ENCODE measurements at places on chromosomes 5 and 9. TPM values are rescaled to one million over a fixed set of nuclear protein-coding genes. Genes with fewer than 3 reads are reported as not detected.
A peak's percentile ranks its signal among the peaks of the same experiment; 100 is the strongest.

DNA sequence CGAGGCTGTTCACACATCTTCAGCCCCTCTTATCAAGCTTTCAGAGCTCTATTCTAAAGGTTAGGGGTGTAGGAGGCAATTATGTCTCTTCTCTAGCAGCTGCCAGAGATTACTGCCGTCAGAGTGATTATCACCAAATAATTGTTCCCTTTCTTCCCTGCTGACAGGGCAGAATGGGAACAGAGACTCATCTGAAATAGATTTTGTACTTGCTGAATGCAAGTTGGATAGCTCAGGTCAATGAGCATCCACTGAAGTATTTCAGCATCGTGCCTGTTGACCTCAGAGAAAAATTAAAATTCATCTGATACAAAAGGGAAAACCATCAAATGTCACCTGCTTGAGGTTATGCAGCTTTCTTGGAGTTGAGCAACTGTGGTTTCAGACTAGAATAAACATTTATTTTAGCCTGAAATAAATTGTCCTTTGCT, 213.7 kb upstream of the MAP3K1 start:
- no peak overlapping the region for H3K27ac ChIP-seq
- DNase-seq = no peak
- H3K4me3 ChIP-seq = no peak overlapping the region
- H3K27me3 ChIP-seq = no peaks in the 10 kb centered on the region

DNA sequence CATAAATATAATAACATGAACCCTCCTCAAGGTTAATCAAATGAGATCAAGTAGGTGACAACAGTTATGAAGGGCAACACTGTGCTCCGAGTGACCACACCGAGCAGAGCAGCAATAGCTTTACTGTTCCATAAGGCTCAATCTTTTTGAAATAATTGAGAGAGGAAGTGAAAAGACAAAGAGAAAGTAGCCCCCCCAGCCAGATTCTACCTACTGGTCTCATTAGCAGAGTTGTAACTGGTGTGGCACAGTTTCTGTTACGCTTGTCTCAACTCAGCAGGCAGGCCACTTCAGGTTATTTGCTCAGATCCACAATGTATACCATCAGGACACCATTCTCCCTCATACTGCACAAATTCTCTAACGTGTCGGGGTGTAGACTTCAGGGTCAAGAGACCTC, 14.0 kb downstream of the PRUNE2 start:
- no peaks in the 10 kb centered on the region for H3K36me3 ChIP-seq
- no peak for DNase-seq
- no peak overlapping the region for H3K27ac ChIP-seq
- H3K27me3 ChIP-seq = peaks cover 6% of the 10 kb centered on the region

DNA sequence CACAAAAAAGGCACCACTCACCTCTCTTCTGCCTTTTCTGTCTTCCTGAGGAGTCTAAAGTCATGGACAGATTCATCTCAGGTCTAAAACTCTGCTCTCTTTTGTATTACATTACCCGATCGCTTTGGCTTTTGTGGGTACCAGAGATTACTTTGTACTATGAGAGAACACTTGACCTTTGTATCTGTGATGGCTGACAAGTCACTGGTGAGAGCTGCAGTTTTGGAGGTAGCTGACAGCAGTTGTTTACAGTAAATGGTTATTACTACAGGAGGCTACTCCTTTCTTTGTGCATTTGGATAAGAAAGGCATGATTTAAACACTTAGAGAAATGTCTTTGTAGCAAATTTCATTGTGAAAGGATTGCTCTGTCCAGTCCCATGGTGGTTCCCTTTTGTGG, 307.3 kb downstream of the FBXL17 start:
- H3K27ac ChIP-seq = no peak overlapping the region
- no peak for DNase-seq
- H3K4me3 ChIP-seq = no peak overlapping the region
- no peaks in the 10 kb centered on the region for H3K27me3 ChIP-seq
- H3K36me3 ChIP-seq = no peaks in the 10 kb centered on the region

- H3K27ac ChIP-seq = peak overlapping the region; percentile 68
- H3K4me1 ChIP-seq = peaks cover 18% of the 10 kb centered on the region
- H3K4me3 ChIP-seq = no peak overlapping the region
- no peaks in the 10 kb centered on the region for H3K36me3 ChIP-seq
Measured at GRCh38 chr9:130331573-130331972, 66.0 kb downstream of the HMCN2 start.

GRCh38 chr5:61689153-61689846, 357.2 kb downstream of the ZSWIM6 start:
- peaks cover 3% of the 10 kb centered on the region for H3K4me1 ChIP-seq
- H3K27me3 ChIP-seq = no peaks in the 10 kb centered on the region
- H3K36me3 ChIP-seq = no peaks in the 10 kb centered on the region
- no peak overlapping the region for H3K4me3 ChIP-seq
- H3K27ac ChIP-seq = no peak overlapping the region

GRCh38 chr5:152147286-152147685, 222.6 kb upstream of the GLRA1 start:
- H3K36me3 ChIP-seq = no peaks in the 10 kb centered on the region
- no peak for DNase-seq
- no peak overlapping the region for H3K27ac ChIP-seq
- no peak overlapping the region for H3K4me3 ChIP-seq

DNA sequence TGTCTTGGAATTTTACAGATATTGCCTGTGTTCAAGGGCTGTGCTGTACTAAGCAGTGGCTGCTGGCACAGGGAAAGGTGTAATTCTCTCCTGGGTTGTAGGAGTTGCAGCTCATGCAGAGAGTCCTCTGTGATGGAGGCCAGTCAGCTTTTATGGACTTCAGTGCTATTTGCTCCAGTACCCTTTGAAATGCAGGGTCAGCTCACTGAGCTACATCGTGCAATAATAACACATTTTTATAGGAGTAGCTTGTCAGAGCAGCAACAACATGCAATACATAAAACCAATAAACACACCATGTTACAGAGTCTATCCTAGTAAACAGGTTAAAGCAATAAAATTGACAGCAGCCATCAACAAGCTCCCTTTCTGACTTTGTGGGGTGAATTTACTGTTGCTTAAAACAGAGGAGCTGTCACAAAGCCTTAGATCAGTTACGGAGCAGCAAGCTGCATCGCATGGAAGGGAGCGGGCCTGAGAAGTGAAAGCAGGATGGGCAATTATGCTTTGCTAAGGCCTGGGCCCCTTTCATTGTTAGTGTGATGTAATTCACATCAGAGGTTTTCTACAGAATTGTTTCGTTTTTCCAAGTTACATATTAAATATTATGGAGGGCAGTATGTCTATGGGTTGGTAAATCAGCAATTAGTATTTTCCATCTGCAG, 16.8 kb downstream of the CD180 start:
- H3K27ac ChIP-seq = no peak overlapping the region
- H3K36me3 ChIP-seq = no peaks in the 10 kb centered on the region
- no peaks in the 10 kb centered on the region for H3K27me3 ChIP-seq

DNA sequence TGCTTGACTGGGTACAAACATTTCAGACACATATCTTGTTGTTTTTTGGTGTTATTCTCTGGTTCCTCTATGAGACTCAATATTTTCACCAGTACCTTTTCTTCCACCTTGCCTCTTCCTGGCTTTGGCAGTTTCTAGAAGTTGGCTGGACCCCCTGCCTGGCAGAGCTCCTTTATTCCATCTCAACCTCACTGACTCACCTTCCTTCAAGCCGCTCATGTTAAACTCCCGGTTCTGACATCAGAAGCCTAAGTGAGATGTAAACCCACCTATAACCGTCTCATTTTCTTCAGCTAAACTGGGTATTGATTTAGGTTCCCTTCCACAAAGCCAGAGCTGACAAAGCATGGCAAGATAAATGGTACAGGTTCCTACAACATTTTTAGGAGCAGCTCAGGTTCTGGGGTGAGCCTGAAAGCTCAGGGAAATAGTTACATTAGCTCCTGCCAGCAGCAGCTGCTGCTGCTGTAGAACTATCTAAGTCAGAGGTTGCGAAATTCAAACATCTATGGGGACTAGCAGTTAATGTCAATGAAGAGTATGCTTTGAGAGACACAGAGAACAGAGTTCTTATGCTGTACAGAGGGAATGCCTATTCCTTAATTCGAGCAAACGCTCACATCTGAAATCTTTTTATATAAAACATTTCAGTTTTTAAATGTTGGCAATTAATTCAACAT, 197.1 kb upstream of the NR3C1 start:
- H3K36me3 ChIP-seq = no peaks in the 10 kb centered on the region
- no peaks in the 10 kb centered on the region for H3K27me3 ChIP-seq
- no peak for DNase-seq
- no peak overlapping the region for H3K27ac ChIP-seq
- H3K4me3 ChIP-seq = no peak overlapping the region

DNA sequence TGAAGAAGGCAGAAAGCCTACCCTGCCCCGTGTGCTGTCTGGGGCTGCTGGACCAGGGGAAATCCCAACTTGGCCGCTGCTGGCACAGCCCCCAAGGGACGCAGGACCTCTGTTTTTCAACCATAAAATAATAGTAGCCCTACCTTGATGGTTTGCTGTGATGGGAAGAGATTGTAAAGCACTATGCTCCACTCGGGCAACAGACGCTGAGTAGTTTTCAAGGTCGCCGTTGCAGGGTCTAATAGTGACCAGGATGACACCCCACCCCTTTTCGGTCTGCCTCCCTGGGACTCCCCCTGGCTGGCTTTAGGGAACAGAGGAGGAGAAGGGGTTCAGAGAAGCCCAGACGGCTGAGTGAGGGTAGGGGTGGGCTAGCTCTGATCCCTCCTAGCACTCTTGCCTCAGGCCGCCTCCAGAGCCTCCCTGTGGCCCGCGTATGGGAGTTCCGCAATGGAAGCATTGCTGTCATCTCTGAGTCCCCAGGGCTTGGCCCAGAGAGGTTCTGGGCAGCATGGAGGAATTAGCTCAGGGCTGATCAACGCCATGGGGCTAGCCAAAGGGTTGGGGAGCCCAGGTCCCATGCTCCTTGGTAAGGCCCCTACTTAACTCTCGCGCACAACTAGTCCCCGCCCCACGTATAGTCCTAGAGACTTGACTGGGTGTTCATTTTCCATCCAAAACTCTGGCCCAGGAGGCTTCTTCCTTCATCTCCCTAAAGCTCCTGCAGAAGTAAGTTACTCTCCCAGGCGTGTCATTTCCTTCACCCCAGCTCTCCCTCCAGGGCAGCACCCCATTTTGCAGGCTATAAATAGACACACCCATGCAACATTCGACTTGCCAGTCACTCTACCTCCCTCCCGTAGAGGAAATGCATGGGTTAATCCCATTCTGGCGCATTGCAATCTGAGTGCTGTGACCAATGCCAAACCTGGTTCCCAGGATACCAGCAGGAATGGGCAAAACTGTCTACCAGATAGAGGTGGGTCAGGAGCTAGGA, 1.1 kb upstream of the IRF1 start:
- peaks cover 39% of the 10 kb centered on the region for H3K4me1 ChIP-seq
- H3K4me3 ChIP-seq = peak overlapping the region; percentile 71
- peak overlapping the region; percentile 91 for H3K27ac ChIP-seq
- H3K27me3 ChIP-seq = no peaks in the 10 kb centered on the region

- no peaks in the 10 kb centered on the region for H3K27me3 ChIP-seq
- peaks cover 21% of the 10 kb centered on the region for H3K36me3 ChIP-seq
- H3K4me3 ChIP-seq = no peak overlapping the region
- DNase-seq = no peak
- H3K4me1 ChIP-seq = peaks cover 2% of the 10 kb centered on the region
Measured at GRCh38 chr5:111735583-111736270, 21.3 kb downstream of the NREP start.

DNA sequence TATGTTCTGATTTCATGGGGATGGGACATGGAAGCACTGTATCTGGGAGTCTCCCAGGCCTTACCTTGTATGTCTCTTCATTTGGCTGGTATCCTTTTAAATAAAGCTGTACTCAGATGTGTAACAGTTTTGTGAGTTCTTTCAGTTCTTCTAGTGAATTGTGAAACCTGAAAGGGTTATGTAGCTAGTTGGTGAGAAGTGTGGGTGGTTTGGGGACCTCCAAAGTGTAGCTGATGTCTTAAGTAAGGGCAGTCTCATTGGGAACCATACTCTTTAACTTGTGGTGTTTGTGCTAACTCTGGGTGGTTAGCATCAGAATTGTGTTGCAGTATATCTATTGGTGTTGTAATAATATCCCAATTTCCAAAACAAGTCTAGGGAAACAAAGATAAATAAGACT, 166.9 kb upstream of the CCNH start:
- DNase-seq = no peak
- no peak overlapping the region for H3K27ac ChIP-seq
- no peak overlapping the region for H3K4me3 ChIP-seq
- no peaks in the 10 kb centered on the region for H3K36me3 ChIP-seq

DNA sequence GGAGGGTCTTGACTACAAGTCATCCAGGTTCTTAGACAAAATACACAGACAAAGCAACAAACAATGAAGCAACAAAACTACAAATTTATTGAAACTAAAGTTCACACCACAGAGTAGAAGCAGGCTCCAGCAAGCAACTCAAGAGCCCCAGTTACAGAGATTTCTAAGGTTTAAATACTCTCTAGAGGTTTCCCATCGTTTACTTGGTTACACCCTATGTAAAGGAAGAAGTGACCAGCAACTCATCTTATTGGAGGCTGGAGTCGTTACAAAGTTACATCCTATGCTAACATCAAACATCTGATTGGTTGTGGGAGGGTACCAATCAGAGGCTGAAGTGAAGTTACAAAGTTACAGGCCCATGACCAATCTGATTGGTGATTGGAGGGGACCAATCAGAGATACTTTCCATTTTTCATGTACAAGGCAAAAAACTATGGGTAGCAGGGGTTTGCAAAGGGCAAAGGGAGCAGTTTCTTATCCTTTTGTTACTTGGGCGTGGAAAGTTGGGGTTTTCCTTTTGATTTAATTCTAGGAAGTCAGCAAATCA, 2292.6 kb upstream of the C9orf72 start:
- H3K4me1 ChIP-seq = no peaks in the 10 kb centered on the region
- no peak for DNase-seq
- H3K27me3 ChIP-seq = no peaks in the 10 kb centered on the region
- no peak overlapping the region for H3K27ac ChIP-seq
- H3K4me3 ChIP-seq = no peak overlapping the region

DNA sequence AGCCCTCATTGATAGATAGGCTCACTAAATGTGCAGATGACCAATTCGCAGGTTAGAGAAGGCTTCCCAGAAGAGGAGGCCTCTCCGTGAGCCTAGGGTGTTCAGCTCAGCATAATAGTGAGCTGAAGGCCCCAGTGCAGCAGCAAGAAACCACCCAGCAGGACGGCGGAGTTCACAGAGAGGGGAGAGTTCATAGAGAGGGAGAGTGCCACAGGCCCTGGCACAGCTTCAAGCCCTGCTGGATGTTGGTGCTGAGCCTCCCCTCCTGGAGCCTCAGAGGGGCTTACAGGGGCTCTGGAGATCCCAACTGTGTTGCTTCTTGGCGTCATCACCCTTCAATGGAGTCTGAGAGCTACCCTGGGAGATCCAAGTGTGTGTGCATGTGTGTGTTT, 2.1 kb downstream of the SLC22A5 start:
- DNase-seq = no peak
- H3K4me1 ChIP-seq = peaks cover 21% of the 10 kb centered on the region
- peaks cover 10% of the 10 kb centered on the region for H3K36me3 ChIP-seq
- peak overlapping the region; percentile 67 for H3K4me3 ChIP-seq
- peak overlapping the region; percentile 11 for H3K27ac ChIP-seq

The BAAT gene
- 0.60 TPM for polyA plus RNA-seq

The SPATA31C2 gene
- polyA plus RNA-seq = 0.07 TPM

The FLT4 gene
- 10.2 TPM for polyA plus RNA-seq

The CER1 gene
- polyA plus RNA-seq = 0.06 TPM

Data from large intestine (tissue), 12 donors.